ENCODE measurements at places on chromosomes 7 and 10.

DNA sequence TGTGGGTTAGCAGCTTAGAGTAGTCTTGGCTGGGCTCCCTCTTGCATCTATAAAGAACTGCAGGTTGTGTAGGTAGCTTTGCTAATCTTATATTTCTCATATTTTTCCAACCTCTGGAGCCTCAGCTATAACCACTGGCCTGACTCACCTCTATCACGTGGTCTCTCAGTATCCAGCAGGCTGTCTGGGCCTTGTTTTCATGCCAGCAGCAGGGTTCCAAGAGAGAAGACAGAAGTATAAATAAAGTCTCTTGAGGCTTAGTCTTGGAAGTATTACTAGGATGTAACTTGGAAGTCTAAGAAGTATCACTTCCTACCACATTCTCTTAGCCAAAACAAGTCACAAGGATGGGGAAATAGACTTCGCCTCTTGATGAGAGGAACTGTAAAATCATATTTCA lies 73.3 kb downstream of the WIPF3 start:
- DNase-seq = no peak

DNA sequence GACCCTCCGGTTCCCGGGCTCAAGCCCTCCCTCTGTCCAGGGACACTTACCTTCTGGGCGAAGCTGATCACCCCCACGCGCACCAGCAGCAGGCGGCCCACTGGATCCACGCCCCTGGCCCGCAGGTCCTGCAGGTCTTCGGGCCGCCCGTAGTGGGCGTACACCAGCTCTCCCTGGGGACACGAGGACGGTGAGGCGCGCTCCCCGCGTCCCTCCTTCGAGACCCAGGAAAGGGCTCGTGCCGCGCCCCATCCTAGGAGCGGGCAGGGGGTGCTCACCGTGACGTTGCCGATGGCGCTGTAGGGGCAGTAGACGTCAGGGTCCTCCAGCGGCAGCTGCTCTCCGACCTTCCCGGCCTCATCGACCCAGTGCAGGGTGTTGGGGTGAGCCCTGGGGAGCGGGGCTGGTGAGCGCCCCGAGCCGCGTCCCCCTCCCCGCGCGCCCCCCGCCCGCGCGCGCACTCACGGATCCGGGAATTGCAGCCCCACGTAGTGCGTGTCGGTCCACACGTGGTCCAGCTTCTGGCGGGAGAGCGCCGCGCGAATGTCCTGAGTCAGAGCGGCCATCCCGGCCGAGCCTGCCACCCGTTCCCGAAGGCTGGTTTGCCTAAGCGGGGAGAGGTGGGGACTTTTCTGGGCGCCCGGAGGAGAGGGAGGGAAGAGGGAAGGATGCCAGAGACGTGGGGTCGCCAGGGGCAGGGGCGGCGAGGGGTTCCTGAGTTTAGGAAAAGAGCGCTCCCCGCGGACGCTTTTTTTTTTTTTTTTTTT lies 8.2 kb downstream of the TFR2 start:
- DNase-seq = peak; percentile 66

DNA sequence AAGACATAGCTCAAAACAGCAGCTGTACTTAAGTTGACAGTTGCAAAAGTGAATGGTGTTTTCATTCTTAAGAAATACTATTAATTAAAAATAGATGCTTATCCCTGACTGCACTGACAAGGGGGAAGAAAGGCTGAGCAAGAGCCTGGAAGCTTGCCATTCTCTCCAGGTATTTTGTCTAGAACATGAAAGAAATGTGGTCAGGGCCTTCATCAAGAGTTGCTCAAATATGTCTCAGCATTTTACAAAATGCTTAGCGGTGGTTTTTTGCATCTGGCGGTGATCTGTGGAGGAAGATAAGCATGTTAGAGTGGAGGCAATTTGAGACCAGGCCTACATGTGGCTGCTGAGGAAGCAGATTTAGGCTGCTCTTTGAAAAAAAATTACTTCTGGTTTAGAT lies 46.4 kb upstream of the CC2D2B start:
- DNase-seq = no peak

- DNase-seq = no peak
Measured at GRCh38 chr7:14931511-14932215, 29.1 kb upstream of the DGKB start.

- DNase-seq = peak; percentile 53
Measured at GRCh38 chr10:114304571-114305421, 65.7 kb downstream of the VWA2 start.

DNA sequence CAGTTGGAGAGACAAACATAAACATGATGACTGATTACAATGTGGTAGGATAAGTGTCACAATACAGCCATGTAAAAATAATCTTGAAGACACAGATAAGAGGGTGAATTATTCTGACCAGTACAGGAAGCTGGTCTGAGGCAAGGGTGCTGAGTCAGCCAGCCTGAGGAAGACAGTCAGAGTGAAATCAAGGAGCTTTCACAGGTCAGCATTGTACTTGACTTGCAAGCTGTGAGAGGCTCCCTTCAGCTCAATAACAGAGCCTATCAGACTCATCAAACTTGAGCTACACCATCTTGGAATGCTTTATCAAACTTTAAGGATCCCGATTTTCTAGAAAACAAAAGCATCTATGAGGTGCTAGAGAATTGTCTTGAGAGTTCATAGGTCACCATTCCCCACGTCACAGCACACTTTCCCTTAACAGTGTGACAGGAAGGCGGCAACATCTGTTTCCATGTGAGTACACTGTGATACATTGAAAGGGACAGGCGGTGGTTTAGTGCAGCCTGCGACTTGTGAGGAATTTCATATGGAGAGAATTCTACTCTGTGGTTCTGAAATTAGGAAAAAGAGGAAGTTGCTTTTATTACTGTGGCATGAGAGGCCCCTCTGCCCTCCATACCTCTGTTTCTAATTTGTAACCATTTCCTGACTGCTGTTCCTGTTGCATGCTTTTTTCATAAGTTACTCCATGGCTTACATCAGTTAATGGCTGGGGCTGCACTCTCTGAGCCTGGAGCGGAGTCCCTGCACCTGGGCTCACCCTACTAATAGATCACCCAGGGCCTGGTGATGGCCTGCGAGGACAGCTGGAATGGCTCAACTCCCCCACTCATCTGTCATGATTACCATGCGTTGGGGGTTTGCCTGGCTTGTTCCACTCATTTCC lies 417.1 kb downstream of the SUGCT start:
- DNase-seq = no peak

DNA sequence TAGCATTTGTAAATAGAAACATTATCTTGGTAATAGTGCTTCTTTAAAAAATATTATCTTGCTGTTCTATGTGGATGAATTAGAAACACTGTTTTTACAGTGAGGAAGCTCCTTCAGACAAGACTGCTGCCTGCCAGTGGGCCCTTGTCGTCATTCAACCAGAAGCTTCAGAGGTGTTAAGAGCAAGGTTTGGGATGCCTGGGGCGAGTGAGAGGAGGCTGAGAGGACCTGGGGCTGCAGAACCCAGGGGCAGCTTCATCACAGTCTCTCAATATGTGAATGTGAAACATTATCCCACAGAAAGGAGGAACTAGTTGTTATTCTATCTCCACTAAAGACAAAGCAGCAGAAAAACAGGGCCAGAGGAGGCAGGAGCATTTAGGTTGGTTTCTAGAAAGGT lies 8.1 kb downstream of the PLPP4 start:
- DNase-seq = no peak

- no peak for DNase-seq
Measured at GRCh38 chr10:84908491-84908890, 580.1 kb downstream of the CCSER2 start.

- DNase-seq = no peak
Measured at GRCh38 chr10:104057717-104058116, 28.0 kb downstream of the COL17A1 start.

GRCh38 chr10:6953271-6953801 lies 373.3 kb upstream of the PRKCQ start:
- no peak for DNase-seq

GRCh38 chr10:108434559-108435252 lies 1270.2 kb upstream of the SORCS1 start:
- no peak for DNase-seq

- no peak for DNase-seq
Measured at GRCh38 chr7:434891-435629, 84.6 kb downstream of the PDGFA start.

- no peak for DNase-seq
Measured at GRCh38 chr10:110505130-110505770, 7.5 kb downstream of the DUSP5 start.

DNA sequence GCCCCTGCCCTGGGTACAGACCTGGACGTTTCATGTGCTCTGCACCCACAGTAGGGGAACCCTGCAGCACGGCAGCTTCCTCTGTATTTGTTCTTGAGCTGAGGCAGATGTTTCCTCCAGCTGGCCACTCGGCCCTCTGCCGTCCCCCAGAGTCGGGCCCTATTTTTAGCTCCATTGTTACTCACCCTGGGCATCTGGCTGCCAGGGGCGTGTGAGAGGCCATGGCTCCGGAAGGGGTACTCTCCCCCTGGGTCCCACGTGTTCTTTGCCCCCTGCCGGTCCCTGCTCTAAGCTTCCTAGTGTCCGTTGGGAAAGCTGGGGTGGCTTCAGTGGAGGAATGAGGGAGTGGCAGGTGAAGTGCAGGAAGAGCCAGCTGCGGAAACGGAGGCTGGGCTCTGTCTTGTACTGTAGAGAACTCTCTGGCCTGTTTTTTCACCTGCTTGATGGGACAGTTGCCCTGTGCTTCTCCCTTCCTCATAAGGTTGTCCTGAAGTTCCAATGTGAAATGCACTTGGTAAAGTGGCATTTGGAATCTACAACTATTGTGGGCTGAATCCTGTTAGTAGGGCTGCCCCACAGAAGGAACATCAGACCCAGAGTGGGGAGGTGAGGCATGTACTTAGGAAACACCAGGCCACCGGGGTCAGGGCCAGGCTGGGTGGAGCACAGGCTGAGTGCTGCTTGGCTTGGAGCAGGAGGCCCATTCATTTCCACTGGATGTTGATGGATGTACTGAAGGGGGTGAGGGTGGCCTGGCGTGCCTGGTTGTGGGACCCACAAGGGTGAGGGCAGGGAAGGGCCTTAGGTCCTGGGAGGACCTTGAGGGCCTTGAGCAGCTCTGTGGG lies 30.6 kb downstream of the PALD1 start:
- DNase-seq = no peak

- DNase-seq = peak; percentile 80
Measured at GRCh38 chr10:30751678-30752331, 122.3 kb upstream of the LYZL2 start.

DNA sequence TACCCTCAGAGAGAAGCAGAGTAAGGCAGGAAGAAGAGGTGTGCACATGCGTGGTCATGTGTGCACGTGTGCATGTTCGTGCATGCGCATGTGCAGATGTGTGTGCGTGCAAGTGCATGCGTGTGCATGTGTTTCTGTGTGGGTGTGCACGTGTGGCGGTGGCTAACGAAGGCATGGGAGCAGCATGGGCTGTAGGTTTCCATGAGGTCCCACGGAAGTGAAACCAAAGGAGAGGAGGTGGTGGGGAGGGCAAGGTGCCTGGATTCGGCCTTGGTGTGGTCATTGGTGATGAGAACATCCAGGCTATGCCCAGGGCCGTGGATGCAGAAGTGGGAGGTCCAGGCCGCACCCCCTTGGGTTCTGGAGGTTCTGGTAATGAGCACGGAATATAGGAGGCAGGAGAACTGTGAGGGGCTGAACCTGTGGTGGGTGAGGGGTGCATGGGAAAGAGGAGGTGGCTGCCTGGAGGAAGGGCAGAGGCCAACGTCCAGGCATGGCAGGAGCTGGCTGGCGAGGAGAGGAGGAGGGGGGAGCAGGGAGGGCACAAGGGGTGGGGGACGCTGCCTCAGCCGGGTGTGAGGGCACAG lies 2.4 kb upstream of the INPP5A start:
- DNase-seq = no peak

GRCh38 chr10:34037499-34037898 lies 703.0 kb upstream of the NRP1 start:
- DNase-seq = no peak

GRCh38 chr7:151571471-151571870 lies 51.8 kb upstream of the RHEB start:
- DNase-seq = no peak

GRCh38 chr10:33542752-33543505 lies 208.5 kb upstream of the NRP1 start:
- DNase-seq = no peak

- no peak for DNase-seq
Measured at GRCh38 chr10:20897146-20897825, at the start of gene NEBL. NEBL (minus strand) TSS chr10:20897311; CDS start chr10:20897205, 106 bp downstream.

GRCh38 chr10:43727935-43728334 lies 79.3 kb upstream of the ZNF32 start:
- DNase-seq = no peak

GRCh38 chr10:102593804-102594079 lies 50.5 kb upstream of the TRIM8 start:
- DNase-seq = no peak

- DNase-seq = no peak
Measured at GRCh38 chr10:29083096-29083495, 205.8 kb upstream of the LYZL1 start.

DNA sequence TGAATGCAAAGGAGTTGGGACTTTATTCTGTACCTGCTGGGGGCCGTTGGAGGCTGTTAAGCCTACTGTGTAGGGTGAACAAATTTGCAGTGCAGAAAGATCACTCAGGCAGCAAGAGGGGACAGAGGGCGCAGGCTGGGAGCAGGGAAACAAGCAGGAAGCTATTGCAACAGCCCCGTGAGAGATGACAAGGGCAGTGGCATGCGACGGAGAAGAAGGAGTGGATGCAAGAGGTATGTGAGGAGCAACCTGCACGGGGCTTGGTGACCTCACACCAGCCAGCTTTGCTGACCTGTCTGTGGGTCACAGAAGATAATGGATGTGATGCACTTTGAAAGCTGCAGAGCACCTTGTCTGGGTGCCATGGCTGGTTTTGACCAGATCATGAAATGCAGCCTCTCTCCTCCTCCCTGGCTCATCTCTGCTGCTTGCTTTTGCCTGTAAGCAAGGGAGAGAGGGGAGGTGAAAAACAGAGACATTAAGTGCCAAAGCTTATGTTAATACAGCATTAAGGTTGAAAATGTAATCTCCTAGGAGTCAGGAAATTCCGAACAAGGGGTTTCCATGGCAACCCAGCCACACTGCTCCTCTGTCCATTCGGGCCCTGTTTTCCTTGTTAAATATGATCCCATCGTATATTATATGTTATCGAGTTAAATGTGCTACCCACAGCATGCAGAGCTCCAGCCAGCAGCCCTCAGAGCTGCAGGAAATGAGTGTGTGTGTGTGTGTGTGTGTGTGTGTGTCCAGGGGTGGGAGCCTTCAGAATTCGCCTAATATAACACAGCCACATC lies 314.3 kb upstream of the ZMIZ1 start:
- DNase-seq = no peak

- DNase-seq = no peak
Measured at GRCh38 chr7:77931841-77932240, 133.3 kb downstream of the PHTF2 start.

- no peak for DNase-seq
Measured at GRCh38 chr10:96124230-96125141, 5.6 kb upstream of the ZNF518A start.

- DNase-seq = no peak
Measured at GRCh38 chr7:131493081-131493480, 63.3 kb downstream of the PODXL start.
